ENCODE measurements at places on chromosomes 1 and 21.

GRCh38 chr21:16211339-16212303 is 481.8 kb downstream of the USP25 start:
- no peak for DNase-seq

DNA sequence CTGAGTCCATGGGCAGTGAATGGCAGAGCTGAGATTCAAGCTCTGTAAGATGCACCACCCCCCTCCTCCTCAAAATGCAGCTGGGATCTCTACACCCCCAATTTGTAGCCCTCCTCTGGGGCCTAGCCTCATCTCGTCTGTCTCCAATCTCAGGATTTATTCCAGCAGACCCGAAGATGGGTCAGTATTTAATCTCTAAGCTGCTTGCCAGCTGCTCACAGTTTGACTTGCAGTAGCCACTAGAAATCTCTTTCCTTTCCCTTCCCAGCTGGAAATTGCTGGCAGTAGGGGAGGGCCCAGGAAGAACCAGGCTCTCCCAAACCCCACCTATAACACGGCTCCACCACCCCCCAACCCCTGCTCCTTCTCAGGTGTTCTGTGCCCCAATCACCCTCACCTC is 1.5 kb downstream of the LACTBL1 start:
- DNase-seq = no peak

DNA sequence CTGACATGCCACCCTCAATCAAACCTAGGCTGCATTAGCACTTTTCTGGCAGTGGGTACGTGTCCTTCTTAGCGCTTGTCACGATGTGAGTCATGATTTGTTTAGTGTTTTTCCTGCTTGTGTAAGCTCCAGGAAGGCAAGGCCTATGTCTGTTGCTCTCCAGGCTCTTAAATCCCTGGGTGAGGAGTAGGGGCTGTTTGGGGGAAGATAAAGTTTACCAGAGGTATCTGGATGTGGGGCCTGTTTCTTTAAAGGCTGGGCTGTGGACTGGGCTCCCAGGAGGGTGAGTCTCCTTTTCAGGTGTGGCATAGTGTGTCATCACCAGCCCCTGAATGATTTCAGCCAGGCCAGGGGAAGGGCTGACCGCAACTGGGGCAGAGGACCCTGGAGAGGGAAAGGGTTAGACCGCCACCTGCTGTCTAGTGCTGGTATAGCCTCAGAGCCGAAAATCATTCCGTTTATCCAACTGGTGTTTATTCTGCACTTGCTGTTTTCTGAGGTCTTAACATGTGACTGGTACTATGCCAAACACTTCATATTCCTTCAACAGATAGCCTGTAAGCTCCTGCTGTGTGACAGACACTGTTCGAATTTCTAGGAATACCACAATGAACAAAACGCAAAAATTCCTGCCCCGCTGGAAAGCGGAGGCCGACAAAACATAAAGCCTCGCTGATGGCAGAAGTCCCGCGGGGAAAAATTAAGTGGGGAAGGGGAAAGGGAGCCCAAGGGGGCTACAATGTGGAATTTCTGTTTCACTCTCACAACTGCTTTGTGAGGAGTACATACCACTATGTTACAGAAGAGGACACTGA is 9.7 kb downstream of the SERINC2 start:
- peak; percentile 54 for DNase-seq

GRCh38 chr1:102172200-102172599 is 175.5 kb upstream of the OLFM3 start:
- no peak for DNase-seq

GRCh38 chr1:50135716-50136115 is 27.0 kb downstream of the ELAVL4 start:
- DNase-seq = no peak
